ENCODE measurements at places on chromosomes 13 and 19.
A peak's percentile ranks its signal among the peaks of the same experiment; 100 is the strongest.

- H3K27me3 ChIP-seq = no peaks in the 10 kb centered on the region
- H3K27ac ChIP-seq = no peak overlapping the region
- no peaks in the 10 kb centered on the region for H3K36me3 ChIP-seq
- H3K4me1 ChIP-seq = peaks cover 7% of the 10 kb centered on the region
Observed at GRCh38 chr19:35777961-35778360, 2.6 kb downstream of the ARHGAP33 start.

GRCh38 chr13:104327211-104327610, 1261.0 kb upstream of the SLC10A2 start:
- no peaks in the 10 kb centered on the region for H3K27me3 ChIP-seq
- no peak overlapping the region for H3K27ac ChIP-seq
- no peaks in the 10 kb centered on the region for H3K4me1 ChIP-seq
- no peak for DNase-seq

DNA sequence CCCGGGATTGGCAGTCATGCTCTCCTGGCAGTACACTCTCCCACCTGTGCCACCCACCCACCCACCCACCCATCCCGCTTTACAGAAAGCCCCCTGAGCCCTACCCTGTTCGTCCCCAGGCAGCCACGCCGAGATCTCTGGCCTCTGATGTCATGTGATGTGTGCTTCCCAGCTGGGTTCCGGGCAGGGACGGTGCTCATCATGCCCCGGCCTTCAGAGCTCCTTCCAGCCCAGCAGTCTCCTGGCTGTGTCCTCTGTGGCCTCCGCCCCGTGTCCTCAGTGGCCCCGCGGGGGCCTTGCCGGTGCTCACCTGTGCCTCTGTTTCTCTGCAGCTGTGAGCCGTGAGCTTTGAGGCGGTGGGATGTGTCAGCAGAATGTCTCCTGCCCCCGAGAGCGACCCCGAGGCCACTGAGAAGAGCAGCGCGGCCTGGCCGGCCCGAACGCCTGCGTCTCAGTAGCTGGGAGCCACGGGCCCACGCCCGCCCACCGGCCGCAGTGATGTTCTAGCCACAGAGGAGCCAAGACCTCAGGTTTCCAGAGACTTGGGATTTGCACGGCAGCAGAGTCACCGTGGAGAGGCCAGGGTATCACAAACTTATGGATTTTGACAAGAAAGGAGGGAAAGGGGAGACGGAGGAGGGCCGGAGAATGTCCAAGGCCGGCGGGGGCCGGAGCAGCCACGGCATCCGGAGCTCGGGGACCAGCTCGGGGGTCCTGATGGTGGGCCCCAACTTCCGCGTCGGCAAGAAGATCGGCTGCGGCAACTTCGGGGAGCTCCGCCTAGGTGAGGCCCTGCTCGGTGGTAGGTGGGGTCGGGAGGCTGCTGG, 28.4 kb downstream of the CSNK1G2 start:
- peaks cover 23% of the 10 kb centered on the region for H3K4me1 ChIP-seq
- DNase-seq = no peak
- H3K27ac ChIP-seq = peak overlapping the region; percentile 87
- no peaks in the 10 kb centered on the region for H3K36me3 ChIP-seq

DNA sequence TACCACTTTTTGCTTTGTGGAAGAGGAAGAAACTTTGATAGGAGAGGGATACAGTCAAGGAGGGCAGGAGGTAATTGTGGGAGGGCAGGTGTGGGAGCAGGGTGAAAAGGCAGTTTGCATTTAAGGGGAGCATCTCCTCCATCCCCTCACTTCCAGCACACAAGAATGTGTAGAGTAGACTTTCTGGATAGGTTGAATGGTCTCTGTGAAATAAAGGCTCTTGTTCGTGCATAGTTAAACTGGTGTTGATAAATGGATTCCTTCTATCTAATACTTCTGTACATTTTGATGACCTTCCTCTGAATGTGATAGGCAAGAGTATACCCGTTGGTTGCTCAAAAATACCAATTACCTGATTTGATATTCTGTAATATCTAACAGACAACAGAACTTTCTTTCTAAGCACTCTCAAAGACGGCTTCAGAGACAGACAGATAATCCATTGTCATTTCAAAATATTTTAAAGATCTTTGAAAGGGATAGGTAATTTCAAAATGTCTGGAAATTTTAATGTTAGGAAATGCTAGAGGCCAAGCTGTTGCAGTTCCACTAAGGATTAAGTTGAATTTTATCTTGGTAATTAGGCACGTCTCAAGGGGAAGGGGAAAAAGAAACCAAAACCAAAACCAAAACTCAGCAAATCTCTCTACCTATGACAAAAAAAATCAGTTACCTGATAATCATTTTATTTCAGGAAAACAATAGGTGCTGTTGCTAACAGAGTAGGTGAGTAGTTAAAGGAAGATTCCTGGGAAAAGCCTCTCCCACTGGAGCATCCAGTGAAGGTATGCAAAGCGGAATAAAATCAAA, 302.6 kb downstream of the COG6 start:
- H3K27ac ChIP-seq = no peak overlapping the region
- no peaks in the 10 kb centered on the region for H3K4me1 ChIP-seq
- no peaks in the 10 kb centered on the region for H3K27me3 ChIP-seq
- no peak for DNase-seq
